Lung (tissue), 17 donors: ENCODE measurements at places on chromosomes 16 and 17. TPM values are rescaled to one million over a fixed set of nuclear protein-coding genes. Genes with fewer than 3 reads are reported as not detected.

DNA sequence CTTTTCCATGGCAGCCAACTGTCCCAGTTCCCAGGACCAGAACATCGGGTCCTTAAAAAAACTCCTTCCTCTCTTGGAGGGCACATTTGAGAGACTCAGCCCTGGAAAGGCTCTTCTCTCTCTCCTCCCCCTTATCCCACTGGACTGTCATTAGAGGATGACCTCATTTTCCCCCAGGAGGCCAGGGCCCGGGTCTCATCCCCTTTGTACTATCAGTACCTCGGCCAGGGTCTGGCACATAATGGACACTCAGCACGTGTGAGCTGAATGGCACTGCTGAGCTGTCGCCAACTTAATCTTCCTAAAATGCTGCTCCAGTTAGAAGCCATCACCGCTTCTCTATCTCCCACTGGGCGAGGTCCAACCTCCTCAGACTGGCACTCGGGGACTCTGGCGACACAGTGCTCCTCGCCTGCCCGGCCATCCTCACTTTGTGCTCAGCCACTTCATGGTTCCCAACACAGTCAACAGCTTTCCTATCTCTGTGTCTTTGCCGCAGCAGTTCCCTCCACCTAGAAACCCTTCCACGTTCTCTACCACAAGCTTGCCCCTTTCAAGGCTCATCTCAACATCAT is 3.6 kb upstream of the RHBDL3 start:
- DNase-seq = no peak

GRCh38 chr17:20172376-20172775 is 163.2 kb downstream of the SPECC1 start:
- no peak for DNase-seq

GRCh38 chr16:75225092-75225491 is 6.3 kb downstream of the CTRB1 start:
- no peak for DNase-seq

- DNase-seq = peak; percentile 49
Measured at GRCh38 chr17:700504-701094, 14.0 kb downstream of the VPS53 start.

DNA sequence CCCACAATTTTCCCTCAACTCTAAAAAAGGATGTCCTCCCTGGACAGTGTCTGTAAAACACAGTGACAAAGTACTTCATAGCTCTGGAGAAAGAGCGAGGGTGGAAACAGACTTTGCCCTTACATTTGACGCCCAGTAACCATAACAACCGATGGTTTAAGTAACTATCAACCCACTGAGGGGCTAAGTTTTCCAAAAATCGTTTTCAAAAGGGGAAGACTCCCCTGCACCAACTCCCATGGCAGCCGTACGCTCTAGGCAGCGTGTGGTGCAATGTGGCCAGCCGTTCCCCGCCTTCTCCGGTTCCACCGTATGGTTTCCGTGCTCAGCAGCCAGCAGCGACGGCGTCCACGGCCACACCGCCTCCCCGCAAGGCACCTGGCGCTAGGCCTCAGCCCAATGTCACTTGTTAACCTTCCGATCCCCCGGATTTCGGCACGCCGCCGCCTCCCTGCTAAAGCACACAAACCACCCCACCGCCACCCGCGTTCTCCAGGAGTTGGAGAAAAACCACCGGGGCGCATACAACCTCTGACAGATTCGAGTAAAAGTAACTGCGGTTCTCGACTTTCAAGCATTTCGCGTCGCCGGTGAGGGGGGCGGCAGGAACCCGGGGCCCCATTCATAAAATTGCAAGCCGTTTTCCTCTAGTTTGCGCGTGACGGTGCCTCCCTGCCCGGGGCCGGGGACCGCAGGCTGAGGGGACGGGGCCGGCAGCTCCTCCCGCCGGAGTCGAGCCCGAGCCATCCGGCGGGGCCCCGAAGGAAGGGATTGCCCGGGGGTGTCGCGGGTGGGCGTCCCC is 661 bp downstream of the TEX2 start:
- peak; percentile 46 for DNase-seq

GRCh38 chr16:53092284-53092683 is 37.5 kb downstream of the CHD9 start:
- DNase-seq = no peak

GRCh38 chr16:51326131-51326856 is 175.2 kb upstream of the SALL1 start:
- no peak for DNase-seq

DNA sequence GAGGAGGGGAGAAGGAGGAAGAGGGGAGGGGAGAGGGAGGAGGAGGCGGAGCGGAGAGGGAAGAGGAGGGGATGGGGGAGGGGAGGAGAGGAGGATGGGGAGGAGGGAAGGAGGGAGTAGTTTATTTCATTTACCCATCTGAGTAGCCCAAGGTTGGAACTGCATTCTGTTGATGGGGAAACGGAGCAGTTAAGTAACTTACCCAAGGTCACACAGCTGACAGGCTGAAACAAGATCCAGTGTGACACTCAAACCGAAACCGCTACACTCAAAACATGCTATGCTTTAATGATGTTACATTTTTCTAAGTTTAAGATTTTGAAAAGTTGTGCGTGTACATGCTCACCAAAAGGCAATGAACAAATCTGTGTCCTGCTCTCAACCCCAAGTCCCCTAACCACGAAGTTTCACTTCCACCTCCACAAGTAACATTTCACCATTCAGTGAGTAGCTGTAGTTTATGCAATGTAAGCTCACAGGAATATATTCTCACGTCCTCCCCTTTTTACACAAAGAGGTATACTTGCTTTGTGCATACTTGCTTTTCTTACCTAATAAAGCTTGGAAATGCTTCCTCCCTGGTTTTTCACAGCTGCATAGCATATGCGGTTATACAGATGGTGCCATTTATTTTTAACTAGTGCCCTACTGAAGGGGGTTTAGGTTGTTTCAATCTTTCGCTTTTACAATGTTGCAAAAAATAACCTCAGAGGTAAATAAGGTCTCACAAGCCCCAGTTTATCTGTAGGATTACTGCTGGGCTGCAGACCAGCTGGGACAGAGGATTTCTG is 275.3 kb downstream of the PARN start:
- DNase-seq = peak; percentile 20

DNA sequence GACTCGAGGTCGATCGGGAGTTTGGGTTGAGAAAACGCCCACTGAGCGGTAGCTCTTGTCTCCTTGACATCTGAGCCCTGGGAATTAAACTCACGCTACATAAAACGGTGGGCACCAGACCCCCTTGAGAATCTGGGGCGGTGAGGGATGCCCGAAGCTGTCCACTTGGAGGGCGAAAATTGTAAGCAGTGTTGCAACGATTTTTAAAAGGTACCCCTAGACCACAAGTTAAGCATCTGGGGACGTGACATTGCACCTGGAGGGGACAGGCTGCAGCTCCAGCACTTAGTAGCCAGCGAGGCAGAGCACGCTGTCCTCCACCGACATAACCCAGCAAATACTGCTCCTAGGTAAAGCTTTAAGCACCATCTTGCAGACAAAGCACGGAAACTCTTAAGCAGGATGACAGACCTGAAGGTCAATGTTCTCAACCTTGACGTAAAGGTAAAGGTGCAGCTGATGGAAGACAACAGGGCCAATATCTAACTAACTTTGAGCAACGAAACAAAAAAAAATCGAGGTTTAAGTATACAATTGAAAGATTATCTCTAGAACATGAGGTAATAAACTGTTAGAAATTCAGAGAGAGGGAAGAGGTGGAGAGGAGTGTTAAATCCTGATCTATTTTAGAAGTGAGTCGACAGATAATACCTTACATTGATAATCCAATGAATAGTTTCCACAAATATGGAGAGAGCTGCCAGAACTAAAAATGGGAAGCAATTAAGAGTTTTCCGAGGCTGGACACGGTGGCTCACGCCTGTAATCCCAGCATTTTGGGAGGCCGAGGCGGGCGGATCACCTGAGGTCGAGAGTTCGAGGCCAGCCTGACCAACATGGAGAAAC is 921 bp upstream of the CDR2 start:
- no peak for DNase-seq

- no peak for DNase-seq
Measured at GRCh38 chr17:57221366-57222350, 34.7 kb upstream of the MSI2 start.

GRCh38 chr17:16378636-16379282 is 2.1 kb upstream of the UBB start:
- DNase-seq = no peak

GRCh38 chr17:21351366-21352065 is 24.6 kb upstream of the KCNJ12 start:
- DNase-seq = no peak

DNA sequence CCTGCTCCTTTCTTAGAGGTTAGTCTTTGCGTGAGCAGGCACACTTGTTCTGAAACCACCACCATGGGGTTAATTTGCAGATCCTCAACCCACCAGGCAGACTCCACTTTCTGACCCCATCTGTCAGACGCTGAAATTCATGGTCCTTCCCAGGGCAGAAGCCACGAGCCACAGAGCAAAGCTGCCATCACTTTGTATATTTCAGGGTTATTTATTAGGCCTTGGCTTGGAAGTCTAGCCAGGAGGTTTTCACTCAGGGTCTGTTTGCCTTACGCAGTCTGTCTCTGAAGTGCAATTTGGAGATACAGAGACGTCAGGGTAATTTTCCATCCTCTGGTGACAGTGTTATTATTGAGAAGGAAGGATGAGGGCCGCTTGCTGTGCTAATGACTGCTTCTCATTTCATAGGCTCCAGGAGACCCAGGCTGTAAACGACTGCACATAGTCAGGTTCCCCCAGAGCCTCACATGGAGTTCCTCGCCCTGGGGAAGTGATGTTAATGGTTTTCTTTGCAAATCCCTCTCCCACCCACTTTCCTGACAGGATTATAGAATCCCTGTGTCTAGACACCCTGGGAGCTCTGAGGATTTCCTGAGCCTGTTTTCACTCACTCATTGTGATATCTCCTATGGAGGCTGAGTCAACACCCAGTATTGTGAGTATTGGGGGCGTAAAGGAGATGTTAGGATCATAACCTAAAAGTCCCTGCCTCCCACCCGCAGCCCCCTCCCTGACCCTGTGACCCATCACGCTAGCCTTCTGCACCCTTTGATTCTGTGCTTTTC is 269.0 kb downstream of the ABCC12 start:
- DNase-seq = peak; percentile 3

DNA sequence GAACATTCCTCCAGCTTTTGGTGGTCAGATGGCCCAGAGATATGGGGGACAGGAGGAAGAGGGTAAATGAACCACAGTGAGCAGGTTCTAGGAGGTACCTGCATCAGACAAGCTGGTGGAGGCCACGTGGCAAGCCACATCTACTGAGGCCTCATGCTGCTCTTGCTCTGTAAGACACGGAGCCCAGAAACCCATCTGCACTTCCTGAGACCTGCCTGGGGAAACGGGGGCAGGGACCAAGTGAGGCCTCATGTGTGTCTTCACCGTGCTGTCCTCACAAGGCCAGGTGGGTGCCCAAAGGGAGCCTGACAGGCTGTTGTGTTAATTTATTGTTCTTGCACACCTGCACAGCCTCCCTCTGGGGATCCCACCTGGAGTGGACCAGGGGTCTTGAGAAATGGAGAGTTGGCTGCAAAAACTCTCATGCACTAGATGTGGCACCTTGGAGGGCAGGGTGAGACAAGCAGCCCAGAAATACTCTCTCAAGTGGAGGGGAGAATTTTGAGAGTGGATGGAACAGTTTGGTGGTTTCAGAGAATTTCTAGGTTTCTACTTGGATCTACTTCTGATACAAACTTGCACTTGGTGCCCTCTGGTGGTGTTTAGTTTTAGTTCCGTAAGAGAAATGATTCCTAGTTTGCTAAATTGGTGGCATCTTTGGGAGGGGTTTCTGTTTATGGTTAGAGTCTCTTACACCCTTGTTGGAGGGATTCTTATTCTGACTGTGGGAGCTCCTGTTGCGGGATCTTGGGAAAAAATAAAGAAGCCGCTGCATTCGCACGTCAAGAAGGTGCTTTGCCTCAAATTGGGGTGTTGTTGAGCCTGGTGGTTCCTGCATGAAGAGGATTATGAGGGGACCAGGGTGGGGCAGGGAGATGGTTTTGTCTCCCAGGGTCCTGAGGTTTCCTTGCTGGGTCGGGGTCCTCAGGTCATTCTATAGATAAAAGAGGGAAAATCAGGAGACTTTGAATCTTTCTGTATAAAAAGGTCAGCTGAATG is 47.5 kb downstream of the SLC6A2 start:
- DNase-seq = peak; percentile 24

- peak; percentile 24 for DNase-seq
Measured at GRCh38 chr16:46885960-46886763, 2.0 kb downstream of the GPT2 start.

DNA sequence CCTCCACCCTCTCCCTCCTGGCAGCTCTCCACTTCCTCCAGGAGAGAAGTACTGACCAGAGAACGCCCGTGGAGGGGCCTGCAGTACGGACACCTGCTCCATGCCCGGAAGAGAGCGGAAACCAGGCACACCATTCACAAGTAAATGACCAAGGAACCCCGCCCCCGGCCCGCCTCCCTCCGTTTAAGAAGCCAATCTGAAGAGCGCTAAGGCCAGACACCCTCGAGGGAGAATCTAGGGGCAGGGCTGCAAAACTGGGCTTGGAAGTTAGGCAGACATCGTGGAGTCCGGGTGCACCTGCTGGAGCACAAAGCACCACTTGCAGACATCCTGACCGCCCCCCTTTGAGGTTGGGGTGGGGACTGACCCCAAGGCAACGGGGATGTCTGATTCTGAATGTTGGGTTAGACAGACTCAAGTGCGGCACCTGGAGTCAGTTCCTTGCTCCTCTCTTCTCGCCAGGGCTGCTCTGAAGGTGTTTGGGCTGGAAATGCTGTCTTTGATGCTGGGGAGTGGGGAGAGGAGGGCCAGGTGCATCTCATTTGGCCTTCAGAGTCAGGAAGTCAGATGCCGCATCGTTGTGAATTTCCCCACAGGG is 964 bp upstream of the FAAP100 start:
- peak; percentile 73 for DNase-seq

DNA sequence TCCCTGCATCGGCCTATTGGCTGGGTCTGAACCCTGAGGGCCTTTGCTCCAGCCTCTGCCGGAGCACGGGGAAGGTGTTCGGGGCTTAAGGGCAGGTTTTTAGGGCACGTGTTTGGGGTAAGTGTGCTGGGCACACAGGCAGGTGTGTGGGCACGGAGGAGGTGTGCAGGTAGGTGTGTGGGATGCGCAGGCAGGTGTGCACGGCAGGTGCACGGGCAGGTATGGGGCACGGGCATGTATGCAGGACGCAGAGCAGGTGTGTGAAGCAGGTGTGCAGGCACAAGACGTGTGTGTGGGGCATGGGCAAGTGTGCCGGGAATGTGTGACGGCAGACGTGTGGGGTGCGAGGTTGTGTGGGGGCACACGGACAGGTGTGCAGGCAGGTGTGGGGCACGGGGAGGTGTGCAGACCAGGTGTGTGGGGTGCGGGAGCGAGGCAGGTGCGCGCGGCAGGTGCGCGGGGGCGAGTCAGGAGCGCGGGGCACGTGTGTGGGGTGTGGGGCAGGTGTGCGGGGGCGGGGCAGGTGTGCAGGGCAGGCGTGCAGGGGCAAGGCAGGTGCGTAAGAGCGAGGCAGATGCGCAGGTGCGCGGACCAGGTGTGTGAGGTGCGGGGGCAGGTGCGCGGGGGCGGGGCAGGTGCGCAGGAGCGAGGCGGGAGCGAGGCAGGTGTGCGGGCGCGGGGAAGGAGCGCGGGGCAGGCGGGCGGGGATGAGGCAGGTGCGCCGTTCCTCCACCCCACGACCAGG is 28.6 kb upstream of the METRNL start:
- DNase-seq = no peak

Gene UNC45B
- 0.43 TPM for total RNA-seq

Gene CCDC154
- total RNA-seq = 1.3 TPM

Gene MRM3
- 12.5 TPM for total RNA-seq

Gene IKZF3
- total RNA-seq = 3.9 TPM

Gene ABAT
- total RNA-seq = 9.6 TPM

Gene GCGR
- total RNA-seq = not detected

Gene MT3
- not detected for total RNA-seq

Gene TENT4B
- total RNA-seq = 12.4 TPM

Gene FAM20A
- total RNA-seq = 69.7 TPM

Gene C1QTNF8
- total RNA-seq = 0.74 TPM

Gene PYY
- total RNA-seq = not detected

Gene NLGN2
- 15.2 TPM for total RNA-seq

Gene CEMP1
- total RNA-seq = 0.65 TPM

Gene ACSM2A
- total RNA-seq = not detected
